ENCODE measurements at places on chromosomes 2 and 18. TPM values are rescaled to one million over a fixed set of nuclear protein-coding genes. Genes with fewer than 3 reads are reported as not detected.

The GLB1L gene
- total RNA-seq, result 10.2 TPM

The LIMS3 gene
- total RNA-seq, result 1.6 TPM

The RAPGEF4 gene
- 7.7 TPM for total RNA-seq

The IL36B gene
- not detected for total RNA-seq

DNA sequence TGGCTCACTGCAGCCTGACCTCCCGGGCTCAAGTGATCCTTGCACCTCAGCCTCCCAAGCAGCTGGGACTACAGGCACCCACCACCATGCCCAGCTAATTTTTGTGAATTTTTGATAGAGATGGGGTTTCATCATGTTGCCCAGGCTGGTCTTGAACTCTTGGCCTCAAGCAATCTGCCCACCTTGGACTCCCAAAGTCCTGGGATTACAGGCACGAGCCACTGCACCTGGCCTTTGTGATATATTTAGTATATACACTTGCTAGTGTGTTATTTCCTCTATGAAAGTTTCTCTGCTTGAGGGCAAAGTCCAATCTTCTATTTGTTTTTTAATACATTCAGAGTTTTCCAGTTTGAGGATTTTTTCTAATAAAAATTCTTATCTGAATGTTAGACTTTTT lies 119.3 kb downstream of the GALNT3 start:
- no peak for DNase-seq
- no peak overlapping the region for H3K4me3 ChIP-seq
- H3K27ac ChIP-seq, result no peak overlapping the region
- no peaks in the 10 kb centered on the region for H3K27me3 ChIP-seq
- H3K36me3 ChIP-seq, result no peaks in the 10 kb centered on the region

GRCh38 chr2:19875280-19875679 lies 26.5 kb downstream of the TTC32 start:
- H3K4me1 ChIP-seq, result no peaks in the 10 kb centered on the region
- no peak for DNase-seq
- H3K4me3 ChIP-seq, result no peak overlapping the region
- H3K27ac ChIP-seq, result no peak overlapping the region
- H3K36me3 ChIP-seq, result no peaks in the 10 kb centered on the region
- no peaks in the 10 kb centered on the region for H3K27me3 ChIP-seq

DNA sequence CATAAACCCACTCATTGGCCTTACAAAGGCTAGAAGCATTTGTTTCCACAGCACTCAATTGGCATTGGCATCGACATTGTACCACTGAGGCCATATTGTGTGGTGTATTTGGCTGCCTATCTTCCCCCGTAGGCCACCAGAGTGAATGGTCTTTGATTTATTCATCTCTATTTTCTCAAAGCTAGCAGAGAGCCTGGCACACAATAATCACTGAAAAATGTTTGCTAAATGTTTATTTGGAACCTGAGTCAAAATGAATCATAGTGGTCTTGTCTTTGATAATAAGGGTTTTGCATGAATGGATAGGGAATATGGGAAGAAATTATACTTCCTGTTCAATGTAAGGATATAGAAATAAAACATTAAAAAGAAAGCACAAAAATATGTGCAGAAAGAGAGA lies 107.3 kb upstream of the SLC8A1 start:
- H3K27me3 ChIP-seq, result no peaks in the 10 kb centered on the region
- no peaks in the 10 kb centered on the region for H3K36me3 ChIP-seq
- H3K27ac ChIP-seq, result no peak overlapping the region
- H3K4me3 ChIP-seq, result no peak overlapping the region
- H3K4me1 ChIP-seq, result no peaks in the 10 kb centered on the region

- no peaks in the 10 kb centered on the region for H3K4me1 ChIP-seq
- H3K36me3 ChIP-seq, result no peaks in the 10 kb centered on the region
- DNase-seq, result no peak
- no peak overlapping the region for H3K4me3 ChIP-seq
- H3K27ac ChIP-seq, result no peak overlapping the region
These were observed 13.1 kb downstream of the CLEC4F start for GRCh38 chr2:70807102-70807827.

GRCh38 chr2:179307616-179308371 lies 43.2 kb upstream of the SESTD1 start:
- H3K27ac ChIP-seq, result no peak overlapping the region
- DNase-seq, result no peak

DNA sequence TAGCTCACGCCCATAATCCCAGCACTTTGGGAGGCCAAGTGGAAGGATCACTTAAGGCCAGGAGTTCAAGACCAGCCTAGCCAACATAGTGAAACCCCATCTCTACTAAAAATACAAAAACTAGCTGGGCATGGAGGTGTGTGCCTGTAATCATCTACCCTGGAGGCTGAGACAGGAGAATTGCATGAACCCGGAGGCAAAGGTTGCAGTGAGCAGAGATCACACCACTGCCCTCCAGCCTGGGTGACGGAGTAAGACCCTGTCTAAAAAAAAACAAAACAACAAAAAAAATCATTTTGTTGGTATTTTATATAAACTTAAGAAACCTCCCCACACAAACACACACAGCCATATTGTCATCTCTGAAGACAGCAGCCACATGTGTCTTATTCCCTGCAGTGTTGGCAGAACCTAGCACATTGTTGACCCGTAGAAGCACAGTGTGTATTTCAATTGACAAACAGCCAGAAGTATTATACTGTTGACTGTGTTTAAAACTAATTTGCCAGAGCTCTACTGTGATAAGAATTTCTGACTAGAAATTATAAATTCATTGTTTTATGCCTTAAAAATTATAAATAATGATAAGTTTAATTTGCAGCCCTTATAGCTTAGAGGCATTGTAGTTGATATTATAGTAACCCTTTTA lies 68.1 kb downstream of the DNAJC10 start:
- H3K4me1 ChIP-seq, result no peaks in the 10 kb centered on the region
- no peak overlapping the region for H3K27ac ChIP-seq
- H3K27me3 ChIP-seq, result no peaks in the 10 kb centered on the region
- no peak for DNase-seq
- no peak overlapping the region for H3K4me3 ChIP-seq

- H3K27me3 ChIP-seq, result no peaks in the 10 kb centered on the region
- no peaks in the 10 kb centered on the region for H3K4me1 ChIP-seq
- H3K27ac ChIP-seq, result no peak overlapping the region
These were observed 202.1 kb upstream of the MEX3C start for GRCh38 chr18:51399491-51400122.

DNA sequence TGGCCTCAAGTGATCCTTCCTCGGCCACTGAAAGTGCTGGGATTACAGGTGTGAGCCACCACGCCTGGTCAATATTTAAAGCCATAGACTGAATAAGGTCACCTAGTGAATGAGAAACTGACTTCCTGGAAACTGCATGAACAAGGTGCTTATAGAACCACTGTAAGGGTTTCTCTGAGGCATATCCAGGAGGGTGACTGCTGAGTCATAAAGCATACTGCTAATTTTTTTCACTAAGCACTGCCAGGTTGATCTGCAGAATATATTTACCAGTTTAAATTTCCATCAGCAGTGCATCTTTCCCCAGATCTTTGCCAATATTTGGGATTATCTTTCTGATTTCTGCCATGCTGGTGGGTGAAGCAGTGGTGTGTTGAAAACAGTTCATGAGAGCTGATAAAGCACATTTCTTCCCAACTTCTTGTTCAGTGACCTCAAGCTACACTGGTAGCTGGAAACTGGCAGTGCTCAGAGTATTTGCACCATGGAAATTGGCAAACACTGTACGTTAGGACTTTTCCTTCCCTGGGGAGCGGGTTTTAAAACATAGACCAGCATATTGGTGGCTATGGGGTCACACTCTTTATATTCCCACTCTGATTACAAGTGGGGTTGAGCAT lies 4.2 kb upstream of the CLIP4 start:
- no peaks in the 10 kb centered on the region for H3K27me3 ChIP-seq
- H3K27ac ChIP-seq, result no peak overlapping the region
- H3K36me3 ChIP-seq, result no peaks in the 10 kb centered on the region

Data from breast epithelium (tissue), 4 donors.